ENCODE measurements at places on chromosomes 3 and 15. TPM values are rescaled to one million over a fixed set of nuclear protein-coding genes. Genes with fewer than 3 reads are reported as not detected.

GRCh38 chr3:41629072-41629471 lies 332.8 kb downstream of the ULK4 start:
- H3K4me3 ChIP-seq: no peak overlapping the region
- no peaks in the 10 kb centered on the region for H3K27me3 ChIP-seq
- peaks cover 6% of the 10 kb centered on the region for H3K4me1 ChIP-seq
- DNase-seq: no peak
- no peaks in the 10 kb centered on the region for H3K36me3 ChIP-seq
- H3K27ac ChIP-seq: no peak overlapping the region

GRCh38 chr3:164250923-164251322 lies 827.4 kb downstream of the SI start:
- no peaks in the 10 kb centered on the region for H3K4me1 ChIP-seq
- no peaks in the 10 kb centered on the region for H3K27me3 ChIP-seq
- H3K36me3 ChIP-seq: no peaks in the 10 kb centered on the region
- no peak overlapping the region for H3K4me3 ChIP-seq
- no peak for DNase-seq

DNA sequence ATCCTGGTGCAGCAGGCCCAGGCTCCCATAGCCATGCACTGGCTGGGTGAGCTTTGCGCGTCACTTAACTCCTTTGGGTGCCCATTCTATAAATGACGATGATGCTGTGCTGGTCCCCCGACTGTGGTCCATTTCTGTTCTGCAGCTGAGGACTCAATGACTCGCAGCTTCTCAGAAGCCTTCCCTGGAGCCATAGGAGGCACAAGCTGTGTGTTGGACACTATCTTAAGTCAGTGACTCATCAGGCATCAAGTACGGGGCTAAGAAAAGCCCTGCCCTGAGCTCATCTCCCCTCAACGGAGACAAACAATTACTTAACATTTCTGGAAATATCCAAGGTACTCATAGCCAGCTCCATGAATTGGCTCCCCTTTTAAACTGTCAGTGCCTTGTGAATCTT lies 13.8 kb upstream of the MUSTN1 start:
- peaks cover 71% of the 10 kb centered on the region for H3K36me3 ChIP-seq
- no peak overlapping the region for H3K27ac ChIP-seq
- no peak for DNase-seq
- no peaks in the 10 kb centered on the region for H3K27me3 ChIP-seq
- peaks cover 34% of the 10 kb centered on the region for H3K4me1 ChIP-seq

DNA sequence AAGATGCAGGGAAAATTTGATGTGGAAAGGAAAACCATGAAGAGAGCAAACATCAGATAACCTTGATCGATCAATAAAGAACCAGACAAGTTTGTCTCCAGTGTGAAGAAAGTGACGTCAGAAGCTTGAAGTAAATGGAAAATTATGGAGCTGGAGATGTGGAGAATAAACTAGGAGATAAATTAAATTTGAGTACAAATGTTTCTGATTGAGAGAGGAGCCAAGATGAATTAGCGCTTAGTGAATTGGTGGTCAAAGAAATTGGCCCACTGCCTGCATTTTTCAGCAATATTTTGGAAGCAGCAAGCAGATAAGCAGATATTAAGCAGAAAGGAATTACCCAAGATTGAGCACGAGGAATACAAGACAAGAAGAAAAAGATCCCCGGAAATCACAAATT lies 567.3 kb upstream of the ZNF385D start:
- no peaks in the 10 kb centered on the region for H3K4me1 ChIP-seq
- H3K27ac ChIP-seq: no peak overlapping the region
- H3K4me3 ChIP-seq: no peak overlapping the region
- no peaks in the 10 kb centered on the region for H3K27me3 ChIP-seq

DNA sequence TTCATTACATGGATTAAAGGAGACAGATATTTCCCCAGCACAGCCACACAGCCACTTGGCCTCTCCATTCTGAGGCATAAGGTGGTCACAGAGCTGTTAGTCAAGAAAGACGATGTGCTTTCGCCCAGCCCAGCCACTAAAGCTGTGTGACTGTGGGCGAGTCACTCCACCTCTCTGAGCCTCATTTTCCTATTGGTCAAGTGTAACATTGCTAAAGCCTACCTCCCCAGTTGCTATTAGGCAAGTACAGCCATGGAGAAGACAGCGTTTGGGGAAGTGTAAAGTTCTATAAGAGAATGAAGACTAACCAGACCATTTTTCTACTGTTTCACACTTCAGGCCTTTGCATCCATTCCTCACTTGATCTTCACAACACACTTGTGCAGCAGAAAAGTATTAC lies 24.1 kb downstream of the TMEM40 start:
- no peak overlapping the region for H3K4me3 ChIP-seq
- no peaks in the 10 kb centered on the region for H3K36me3 ChIP-seq
- H3K27me3 ChIP-seq: no peaks in the 10 kb centered on the region
- H3K4me1 ChIP-seq: no peaks in the 10 kb centered on the region

Gene ATOSA
- polyA plus RNA-seq: 19.4 TPM

Gene SERINC4
- not detected for polyA plus RNA-seq

Gene GOLGA8K
- polyA plus RNA-seq: 0.61 TPM
